ENCODE measurements at places on chromosomes 3 and 15.

DNA sequence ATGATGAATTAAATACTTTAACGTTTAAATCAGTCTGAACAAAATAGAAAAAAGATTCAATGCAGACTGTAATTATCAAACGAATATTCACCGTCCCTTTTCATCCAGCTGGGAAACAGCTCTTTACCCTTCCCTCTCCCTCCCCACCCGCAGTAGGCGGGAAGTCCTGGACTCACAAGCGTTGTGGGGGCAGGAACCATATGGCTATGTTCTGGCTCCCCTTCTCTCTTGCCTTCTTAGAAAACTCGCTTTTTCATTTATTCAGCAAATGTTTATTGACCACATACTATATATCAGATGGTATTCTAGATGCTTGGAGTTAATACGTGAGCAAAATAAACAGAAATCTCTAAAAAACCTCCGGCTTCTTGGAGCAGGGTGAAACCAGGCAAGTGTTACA, 715 bp upstream of the SCAPER start:
- peak; percentile 24 for DNase-seq

DNA sequence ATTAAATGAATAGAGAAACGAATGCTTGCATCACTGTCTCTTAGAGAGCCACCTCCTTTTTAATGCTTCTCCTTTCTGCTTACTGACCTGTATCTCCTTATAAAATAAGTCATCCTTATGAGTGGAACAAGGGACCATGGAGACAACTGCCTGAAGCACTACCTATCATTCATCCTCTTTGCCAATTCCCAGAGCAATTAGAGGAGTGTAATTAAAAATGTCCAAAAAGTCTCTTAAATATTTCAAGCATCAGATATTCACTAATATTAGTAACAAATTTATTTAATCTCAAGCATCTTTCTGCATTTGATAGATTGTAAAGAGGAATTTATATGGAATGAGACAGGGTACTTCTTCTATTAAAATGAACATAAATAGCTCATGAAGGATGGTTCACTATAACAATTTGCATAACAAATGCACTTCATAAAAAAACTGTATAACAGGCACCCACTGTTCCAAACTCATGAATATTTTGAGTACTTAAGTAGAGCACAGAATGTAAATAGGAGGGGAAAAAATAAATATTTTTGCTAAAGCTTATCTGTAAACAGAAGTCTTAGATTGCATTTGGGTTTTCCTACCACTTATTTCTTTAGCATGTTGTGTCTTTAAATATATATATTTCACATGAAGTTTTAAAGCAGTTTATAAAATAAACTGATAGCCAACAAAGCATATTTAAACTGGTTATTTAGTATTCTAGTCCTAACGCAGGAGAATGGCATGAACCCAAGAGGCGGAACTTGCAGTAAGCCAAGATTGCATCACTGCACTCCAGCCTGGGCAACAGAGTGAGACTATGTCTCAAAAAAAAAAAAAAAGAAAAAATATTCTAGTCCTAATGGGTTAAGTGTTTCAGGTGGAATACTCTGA, 269.3 kb downstream of the TBL1XR1 start:
- DNase-seq = no peak

DNA sequence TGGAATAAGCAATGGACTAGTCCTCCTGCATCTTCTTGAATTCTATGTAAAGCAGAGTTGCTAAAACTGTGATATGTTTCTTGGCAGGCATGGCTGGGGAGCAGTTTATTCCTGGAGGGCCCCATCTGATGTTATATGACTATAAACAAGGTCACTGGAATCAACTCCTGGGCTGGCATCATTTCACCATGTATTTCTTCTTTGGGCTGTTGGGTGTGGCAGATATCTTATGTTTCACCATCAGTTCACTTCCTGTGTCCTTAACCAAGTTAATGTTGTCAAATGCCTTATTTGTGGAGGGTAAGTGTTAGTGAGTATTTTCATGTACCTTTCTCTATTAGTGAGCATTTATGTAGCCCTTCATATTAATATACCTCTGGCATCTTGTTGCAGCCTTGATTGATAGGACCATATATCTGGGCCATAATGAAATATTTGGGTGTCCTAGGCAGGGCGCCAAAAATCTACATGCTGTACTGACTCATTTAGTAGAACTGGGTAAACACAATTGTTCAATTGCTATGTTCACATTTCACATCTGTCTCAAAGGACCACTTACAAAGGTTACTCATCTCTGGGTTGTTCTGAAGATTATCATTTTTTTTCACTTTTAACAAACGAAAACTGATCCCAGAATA, 52.6 kb upstream of the ADGRG7 start:
- no peak for DNase-seq

DNA sequence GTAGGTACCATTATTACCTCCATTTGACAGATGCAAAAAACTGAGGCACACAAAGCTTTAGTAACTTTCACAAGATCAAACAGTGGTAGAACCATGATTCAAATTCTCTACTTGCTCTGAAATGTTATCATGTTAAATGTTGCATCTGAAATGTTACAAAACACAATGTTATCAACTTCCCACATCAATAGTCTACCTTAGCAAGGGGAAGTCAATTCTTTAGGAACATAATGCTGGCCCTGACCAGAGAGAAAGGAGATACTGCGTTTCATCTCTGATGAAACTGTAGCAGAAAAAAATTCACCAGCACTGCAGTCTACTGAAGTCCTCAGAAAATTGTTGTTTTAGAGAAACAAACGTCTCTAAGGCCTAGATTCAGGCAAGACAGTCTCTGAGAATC, 174.1 kb downstream of the SATB1 start:
- DNase-seq = no peak

- DNase-seq = no peak
Measured at GRCh38 chr3:52574056-52574965, 37.9 kb downstream of the UQCC5 start.

- no peak for DNase-seq
Measured at GRCh38 chr3:1275495-1275894, 182.7 kb downstream of the CNTN6 start.

GRCh38 chr3:43259626-43260025, 26.7 kb upstream of the SNRK start:
- DNase-seq = no peak

GRCh38 chr3:126612479-126613205, 42.3 kb downstream of the TXNRD3 start:
- no peak for DNase-seq

DNA sequence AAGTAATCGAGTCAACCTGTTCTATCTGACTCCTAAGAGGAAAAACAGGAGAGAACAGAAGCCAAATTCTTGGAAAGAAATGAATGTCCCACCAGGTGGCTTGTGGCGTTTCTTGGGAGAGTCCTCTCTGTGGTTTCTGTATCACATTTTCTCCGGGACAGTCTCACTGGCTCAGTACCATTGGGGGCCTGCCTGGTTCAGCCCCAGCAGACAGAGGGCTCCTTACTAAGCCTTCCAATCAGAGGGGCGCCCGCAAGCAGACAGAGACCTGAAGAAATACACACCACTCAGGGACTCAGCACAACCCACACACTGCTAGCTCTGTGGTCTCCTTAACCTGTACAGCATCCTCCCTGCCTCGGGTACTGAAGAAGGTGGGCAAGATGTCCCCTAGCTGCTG, 302.1 kb downstream of the TLE3 start:
- no peak for DNase-seq
